ENCODE measurements at places on chromosomes 12 and 14.
A peak's percentile ranks its signal among the peaks of the same experiment; 100 is the strongest.

DNA sequence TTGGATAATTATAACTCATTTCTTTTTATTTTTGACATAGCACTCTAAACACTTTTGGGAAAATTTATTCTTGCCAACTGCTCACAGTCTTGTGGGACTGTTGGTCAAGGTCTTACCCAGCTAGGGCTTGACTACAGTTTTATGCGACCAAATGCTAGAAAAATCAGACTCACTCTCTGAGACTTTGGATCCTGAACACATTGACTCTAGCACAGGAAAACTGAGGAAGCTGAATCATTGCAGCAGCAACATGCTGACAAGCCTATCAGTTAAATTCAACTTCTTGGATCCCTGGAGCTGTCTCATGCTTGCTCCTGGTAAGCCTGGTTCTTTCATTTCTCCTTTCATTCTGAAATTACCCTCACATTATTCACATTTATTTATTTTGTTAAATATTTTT is 120.7 kb upstream of the TMTC2 start:
- no peak for DNase-seq

- no peak for DNase-seq
Measured at GRCh38 chr12:68972595-68972994, 39.6 kb upstream of the CPM start.

- DNase-seq, result no peak
Measured at GRCh38 chr12:13670285-13670866, 311.0 kb downstream of the GRIN2B start.

DNA sequence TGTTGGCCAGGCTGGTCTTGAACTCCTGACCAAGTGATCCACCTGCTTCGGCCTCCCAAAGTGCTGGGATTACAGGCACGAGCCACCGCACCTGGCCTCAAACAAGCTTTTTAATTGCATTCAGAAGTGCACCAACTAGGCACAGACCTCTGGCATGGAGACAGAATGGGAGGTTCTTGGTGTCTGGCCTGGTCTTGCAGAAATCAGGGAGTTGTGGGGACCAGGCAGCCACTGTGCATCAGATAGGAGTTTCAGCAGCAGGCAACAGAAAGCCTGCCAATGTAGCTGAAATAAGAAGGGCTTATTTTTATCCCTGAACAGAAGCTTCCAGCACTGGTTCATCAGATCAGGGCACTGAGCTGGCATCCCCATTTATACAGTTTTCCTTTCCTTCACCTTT is 22.2 kb upstream of the TCL1B start:
- DNase-seq, result no peak

GRCh38 chr12:1474574-1475153 is 119.7 kb downstream of the FBXL14 start:
- no peak for DNase-seq

- no peak for DNase-seq
Measured at GRCh38 chr12:11657511-11657910, 8.0 kb downstream of the ETV6 start.

GRCh38 chr12:118358612-118359540 is 13.8 kb downstream of the TAOK3 start:
- peak; percentile 40 for DNase-seq

DNA sequence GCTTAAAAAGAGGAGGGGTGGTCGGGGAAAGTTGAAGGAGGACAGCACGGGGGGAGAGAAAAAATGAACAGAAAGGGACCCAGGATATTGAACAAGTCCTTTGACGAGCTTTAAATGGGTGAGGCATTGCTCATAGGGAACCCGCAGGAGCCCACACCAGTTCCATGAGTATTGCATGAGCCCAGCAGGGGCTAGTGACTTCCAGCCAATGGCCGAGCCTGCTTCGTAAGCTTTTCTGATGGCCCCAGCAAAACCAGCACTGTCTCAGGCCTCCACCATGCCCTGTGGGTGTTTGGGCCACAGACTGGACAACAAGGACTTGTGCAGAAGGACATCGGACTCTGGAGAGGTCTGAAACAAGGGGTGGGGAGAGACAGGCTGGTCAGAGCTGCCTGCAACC is 109.5 kb downstream of the ZFP36L1 start:
- DNase-seq, result no peak

- DNase-seq, result no peak
Measured at GRCh38 chr14:29220072-29220471, 453.5 kb downstream of the FOXG1 start.

DNA sequence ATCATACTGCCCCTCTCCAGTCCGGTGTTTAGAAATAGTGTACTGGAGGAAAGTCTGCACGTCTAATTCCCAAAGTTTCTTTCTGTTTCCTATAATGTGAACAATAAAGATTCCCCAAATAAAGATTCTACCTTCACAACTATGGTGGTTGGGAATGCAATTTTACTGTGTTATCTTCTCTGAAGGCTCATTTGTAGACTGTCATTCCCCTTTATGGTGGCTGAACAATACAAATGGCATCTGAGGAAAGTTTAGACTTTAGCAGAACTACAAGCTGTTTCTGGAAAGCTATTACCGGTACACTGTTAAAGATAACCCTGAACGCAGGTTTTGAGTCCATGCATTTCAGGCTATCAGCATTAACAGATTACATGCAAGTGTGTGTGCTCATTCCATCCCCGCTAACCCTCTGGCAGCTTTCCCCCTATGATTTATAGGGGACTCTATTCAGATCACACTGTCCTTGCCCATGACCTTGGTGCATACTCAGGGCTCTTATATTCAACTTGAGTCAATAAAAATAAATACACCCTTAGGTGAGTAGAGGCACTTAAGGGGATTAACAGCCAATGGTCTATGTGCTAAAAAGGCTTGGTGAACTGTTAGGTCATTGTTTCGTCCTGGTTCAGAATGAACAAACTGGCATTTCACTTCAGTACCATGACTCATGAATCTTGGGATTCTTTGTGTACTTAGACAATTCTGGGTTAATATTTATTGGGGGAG is 60.7 kb upstream of the PYGL start:
- no peak for DNase-seq

GRCh38 chr12:65925626-65926025 is 101.3 kb downstream of the HMGA2 start:
- no peak for DNase-seq

- no peak for DNase-seq
Measured at GRCh38 chr14:91397965-91398591, 19.5 kb downstream of the CCDC88C start.

DNA sequence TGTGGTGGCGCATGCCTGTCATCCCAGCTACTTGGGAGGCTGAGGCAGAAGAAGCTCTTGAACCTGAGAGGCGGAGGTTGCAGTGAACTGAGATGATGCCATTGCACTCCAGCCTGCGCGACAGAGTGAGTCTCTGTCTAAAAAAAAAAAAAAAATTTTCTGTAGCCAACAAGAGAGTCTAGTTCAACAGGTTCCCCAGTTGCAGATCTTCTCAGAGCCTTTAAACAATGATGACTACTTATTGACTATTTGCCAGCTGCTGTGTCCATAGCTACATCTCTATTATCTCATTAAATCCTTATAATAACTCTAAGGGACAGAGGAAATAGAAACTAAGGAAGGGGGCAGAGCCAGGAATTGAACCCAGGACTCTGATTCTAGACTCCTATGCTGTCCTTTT is 15.2 kb upstream of the MYL2 start:
- DNase-seq, result no peak

DNA sequence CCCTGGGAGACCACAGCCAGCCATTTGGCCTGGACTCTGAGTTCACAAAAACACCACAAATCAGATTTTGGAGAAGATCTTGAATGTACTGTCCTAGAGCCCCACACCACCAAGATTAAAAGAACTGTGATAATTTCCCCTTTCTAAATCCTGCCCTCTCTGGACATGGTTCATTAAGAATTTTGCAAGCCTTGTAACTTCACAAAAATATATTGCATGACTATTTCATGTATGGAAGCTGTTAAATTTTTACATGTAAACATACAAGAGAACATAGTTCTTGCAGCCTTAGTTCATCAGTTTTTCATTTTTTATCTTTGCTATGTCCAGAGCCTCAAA is 97.0 kb downstream of the SCARB1 start:
- no peak for DNase-seq

- no peak for DNase-seq
Measured at GRCh38 chr14:20617138-20618003, 24.1 kb downstream of the OR6S1 start.

- no peak for DNase-seq
Measured at GRCh38 chr12:62530596-62530995, 64.0 kb downstream of the MON2 start.

DNA sequence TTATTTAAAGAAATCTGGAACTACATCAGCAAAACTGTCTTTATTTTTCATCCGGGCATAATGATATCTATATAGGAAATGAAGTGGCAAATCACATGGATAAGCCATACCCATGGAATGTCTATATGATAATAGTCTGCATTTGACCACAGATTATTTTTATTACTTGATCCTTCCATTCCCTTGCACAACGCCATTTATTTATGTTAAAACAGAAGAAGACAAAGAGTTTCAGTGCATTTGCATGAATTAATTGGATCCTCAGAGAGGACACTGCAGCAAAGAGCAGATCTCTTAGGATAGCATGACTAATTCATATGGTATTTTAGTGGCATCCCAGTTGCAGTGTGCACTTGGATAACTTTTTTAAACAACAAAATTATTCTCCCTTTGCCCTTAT is 345.0 kb downstream of the CCDC91 start:
- no peak for DNase-seq

DNA sequence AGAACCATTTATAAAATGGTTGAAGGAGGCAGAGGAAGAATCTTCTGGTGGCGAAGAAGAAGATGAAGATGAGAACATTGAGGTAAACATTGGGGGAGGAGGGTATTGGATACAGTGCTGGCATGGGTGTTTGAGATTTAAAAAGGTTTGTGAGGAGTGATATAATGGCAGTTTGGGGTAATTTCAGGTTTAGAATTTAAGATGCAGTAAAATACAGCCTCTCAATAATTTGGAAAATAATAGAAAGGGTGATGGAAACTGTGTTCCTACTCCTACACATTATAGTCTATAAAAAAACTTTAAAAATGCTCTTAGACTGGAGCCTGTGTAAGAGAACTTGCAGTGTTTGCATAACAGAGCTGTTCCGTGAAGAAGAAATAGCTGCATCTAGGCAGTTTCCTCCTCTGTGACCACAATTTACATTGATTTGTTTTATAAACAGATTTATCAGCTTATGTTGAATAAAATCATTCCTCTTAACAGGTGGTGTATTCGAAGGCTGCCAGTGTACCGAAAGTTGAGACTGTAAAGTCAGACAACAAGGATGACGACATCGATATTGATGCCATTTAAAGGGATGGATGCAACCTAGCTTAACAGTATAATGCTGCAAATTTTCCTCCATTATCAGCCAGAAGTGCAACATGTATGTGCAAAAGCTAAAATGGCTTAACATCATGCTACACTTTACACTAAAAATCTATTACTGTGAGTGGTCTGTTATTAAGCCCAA is 6.6 kb downstream of the EIF5 start:
- DNase-seq, result no peak

DNA sequence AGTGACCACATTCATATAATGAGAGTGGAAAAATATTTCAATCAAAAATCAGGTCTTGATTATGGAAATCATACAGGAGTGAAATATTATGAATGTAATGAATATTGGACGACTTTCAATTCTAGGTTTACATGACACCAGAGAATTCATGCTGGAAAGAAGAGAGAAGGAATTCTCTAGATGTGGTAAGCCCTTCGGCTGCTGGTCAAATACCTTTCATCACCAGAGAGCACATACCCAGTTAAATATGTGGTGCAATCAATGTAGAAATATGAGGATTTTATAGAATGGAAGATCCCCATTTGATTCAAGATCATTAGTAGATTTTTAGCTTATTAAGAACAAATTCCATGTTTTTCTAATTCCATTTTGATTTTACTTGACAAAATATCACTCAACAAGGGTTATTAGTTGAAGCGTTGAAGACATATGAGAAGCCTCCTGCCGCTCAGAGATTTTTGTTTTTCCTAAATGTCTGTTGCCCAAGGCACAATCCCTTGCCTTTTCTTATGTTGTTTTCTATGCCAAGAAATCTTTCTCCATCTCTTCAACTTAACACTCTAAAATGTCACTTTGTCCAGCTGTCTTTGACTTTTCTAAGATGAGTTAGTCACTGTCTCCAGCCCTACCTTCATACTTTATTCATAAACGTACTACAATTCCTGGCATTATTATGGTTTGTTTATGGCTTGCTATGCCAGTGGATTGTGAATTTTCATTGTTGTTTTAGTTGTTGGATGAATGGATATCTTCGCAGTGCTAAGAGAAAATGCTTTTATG is 72.8 kb upstream of the ZDHHC17 start:
- no peak for DNase-seq

DNA sequence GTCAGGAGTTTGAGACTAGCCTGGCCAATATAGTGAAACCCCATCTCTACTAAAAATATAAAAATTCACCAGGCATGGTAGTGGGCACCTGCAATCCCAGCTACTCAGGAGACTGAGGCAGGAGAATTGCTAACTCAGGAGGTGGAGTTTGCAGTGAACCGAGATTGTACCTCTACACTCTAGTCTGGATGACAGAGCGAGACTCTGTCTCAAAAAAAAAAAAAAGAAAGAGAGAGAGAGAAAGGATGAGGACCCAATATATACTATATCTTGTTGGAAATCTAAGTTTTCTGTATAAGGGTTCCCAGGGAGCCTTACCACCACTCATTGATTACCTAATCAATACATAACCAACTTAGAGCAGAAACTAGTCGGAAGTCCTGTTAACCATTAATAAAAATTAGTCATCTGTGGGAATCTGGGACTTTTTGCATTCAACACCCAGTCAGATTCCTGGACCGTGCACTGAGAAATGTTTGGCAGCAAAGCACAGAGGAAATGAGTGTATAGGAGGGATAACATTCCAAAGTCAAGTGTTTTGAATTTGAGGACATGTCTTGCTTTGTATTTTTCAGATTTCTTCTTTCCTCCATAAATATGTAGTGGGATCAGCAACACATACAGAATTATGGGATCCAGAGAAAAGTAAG is 44.8 kb upstream of the NR2C1 start:
- no peak for DNase-seq

DNA sequence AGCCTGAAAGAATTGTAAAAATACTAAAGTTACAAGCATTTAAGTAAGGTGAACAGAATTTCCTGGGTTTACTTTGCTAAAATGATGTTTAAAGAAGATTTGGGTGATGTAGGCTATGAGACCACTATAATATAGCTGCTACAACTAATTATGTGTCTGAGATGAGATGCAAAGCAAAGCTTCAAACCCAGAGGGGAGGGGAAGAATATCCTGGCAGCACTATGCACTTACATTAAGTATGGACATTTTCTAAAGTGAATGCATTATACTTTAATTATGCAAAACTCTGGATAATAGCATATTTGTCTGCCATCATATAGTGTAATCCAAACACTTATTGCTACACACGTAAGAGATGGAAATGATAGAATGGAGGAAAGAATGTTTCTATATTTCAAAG is 1003.7 kb downstream of the GALC start:
- no peak for DNase-seq

All from CD4-positive, alpha-beta T cell treated with Interleukin-4 for 4 hours (primary cell).